Lower lobe of right lung (tissue), 2 donors: ENCODE measurements at places on chromosomes 11 and 22.
A peak's percentile ranks its signal among the peaks of the same experiment; 100 is the strongest.

GRCh38 chr11:34331736-34332135 is 26.1 kb downstream of the ABTB2 start:
- DNase-seq: no peak

GRCh38 chr22:23168391-23169042 is 11.8 kb upstream of the BCR start:
- DNase-seq: no peak

- DNase-seq: no peak
These were observed 39.2 kb downstream of the MCHR1 start for GRCh38 chr22:40718250-40719204.

DNA sequence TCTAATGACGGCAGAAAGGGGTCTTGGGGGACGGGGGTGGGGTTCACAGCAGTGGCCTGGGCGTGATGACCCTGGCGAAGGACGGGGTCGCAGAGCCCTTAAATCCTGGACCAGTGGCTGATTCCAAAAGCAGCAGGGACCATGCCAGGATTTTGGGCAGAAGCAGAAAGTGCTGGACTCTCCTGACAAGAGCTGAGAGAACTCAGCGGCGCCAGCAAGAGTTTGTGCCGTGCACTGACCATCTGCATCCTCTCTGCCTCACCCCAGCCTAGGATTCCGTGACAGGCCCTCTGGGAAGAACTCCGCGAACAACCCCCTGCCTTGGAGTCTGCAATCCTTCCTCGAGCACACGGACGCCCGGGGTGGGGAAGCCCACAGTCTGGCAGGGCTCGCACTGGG is 644 bp upstream of the NDUFV1 start:
- peak; percentile 55 for DNase-seq

DNA sequence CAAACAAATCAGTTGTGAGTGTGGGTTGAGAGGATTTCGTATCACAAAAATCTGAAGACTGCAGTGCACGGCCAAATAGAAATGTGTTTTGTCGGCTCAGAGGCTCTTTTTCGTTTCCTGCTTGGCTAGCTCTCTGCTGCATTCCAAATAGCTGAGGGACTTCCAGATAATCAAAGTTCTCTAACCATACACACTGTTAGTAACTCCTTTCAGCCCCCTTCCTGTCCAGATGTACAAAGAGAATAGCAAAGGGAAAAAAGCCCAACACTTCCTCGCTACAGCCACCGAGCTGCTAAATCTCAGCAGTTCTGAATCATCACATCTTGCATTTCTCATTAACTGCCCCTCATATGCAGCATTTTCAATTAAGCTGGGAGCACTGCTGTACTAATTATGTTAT is 203.1 kb downstream of the TENM4 start:
- DNase-seq: no peak
